Stimulated activated CD4-positive, alpha-beta T cell treated with anti-CD3 and anti-CD28 coated beads, Interleukin-2, amount 100 ng/mL, for 4 hours (primary cell): ENCODE measurements at places on chromosomes 3 and 15.

DNA sequence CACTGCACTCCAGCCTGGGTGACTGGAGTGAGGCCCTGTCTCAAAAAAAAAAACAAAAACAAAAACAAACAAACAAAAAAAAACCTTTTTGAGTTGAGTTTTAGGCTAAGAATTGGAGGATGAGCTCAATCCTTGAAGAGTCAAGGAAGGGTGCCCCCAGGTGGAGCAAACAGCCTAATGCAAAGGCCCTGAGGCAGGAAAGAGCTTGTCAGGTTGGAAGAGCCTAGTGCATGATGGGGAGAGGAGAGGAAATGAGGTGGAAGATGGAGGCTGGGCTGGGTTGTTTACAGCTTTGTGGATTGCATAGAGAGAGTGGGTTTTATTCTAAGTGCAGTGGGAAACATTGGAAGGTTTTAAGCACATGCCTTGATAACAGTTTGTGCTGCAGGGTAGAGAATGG lies 2.1 kb upstream of the SNX22 start:
- DNase-seq = no peak

DNA sequence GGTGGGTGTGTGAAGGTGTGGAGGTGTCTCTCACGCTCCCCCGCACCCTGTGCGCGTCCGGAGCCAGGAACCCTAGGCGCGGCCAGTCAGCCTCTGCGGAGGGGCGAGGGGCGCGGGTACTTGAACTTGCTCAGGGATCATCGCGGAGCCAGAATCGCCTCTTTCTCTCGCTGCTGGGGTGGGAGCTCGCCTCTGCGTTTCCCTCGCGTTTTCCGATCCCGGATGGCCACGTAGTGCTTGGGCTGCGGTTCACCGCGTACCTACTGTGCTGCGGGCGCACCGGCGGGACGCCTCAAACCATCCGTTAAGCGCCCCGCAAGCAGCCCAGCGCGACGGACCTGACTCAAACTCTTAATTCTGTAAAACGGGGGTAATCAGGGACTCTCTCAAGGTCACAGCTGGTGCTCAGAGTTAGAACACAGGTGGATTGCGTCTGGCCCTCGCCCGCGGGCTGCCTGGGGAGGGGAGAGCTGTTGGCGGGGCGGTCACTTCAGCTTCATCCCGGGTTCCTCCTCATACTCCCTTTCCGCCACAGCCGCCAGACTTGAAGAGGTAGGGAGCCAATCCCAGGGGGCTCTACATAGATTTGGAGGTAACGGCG lies 686 bp downstream of the MYRIP start:
- DNase-seq = no peak

DNA sequence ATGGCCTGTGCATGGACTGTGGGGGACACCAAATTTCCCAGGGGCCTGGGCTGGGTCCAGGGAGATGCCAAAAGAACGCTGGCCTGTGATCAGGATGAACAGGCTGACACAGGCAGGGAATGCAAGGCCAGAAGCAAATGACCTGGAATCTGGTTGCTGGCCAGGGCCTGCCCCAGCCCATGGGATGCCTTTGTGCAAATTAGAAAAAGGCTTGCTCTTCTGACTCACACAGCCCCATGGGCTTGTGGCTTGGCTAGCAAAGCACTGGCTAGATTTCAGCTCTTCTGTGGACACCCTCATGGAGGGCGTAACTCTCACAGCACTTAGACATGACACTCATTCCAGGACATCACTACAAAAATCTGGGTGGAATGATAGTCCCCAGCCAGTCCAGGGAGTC lies 356.0 kb downstream of the SHQ1 start:
- no peak for DNase-seq

DNA sequence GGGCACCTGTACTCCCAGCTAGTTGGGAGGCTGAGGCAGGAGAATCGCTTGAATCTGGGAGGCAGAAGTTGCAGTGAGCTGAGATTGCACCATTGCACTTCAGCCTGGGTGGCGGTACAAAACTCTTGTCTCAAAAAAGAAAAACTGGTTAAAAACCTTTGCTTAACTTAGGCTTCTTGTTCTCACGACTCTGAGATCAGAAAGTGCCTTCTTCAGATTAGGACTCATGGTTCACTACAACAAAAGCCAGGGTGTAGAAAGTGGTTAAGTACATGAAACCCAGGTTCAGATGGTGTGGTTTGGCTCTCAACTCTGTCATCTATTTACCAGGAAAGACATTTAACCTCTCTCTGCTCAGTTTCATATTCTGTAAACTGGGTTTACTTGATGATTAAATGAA lies 168.4 kb downstream of the TUSC7 start:
- no peak for DNase-seq

- DNase-seq = no peak
Observed at GRCh38 chr3:148697306-148698189, at the start of gene AGTR1. Gene AGTR1 (plus strand): TSS chr3:148697903. CDS start chr3:148741036, 43,133 bp downstream.

GRCh38 chr3:98782824-98783500 lies 19.8 kb downstream of the ST3GAL6 start:
- no peak for DNase-seq

DNA sequence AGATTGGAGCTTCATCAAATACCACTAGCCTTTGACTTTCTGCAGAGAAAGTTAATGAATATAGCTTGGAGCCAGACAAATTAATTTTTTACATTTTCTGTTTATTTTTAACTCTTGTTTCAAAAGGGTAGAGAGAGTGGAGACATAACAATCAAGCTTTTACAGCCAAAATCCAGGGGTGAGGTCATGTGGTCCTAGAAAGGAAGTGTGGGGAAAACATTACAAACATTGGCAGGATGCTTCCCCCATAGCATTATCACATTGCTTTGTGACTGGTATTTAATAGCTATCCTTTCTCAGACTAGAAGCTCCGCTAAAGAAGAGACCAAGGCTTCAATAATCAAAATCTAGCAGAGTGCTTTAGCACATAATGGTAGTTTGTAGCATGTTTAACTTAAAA lies 46.4 kb upstream of the PHLDB2 start:
- DNase-seq = no peak

DNA sequence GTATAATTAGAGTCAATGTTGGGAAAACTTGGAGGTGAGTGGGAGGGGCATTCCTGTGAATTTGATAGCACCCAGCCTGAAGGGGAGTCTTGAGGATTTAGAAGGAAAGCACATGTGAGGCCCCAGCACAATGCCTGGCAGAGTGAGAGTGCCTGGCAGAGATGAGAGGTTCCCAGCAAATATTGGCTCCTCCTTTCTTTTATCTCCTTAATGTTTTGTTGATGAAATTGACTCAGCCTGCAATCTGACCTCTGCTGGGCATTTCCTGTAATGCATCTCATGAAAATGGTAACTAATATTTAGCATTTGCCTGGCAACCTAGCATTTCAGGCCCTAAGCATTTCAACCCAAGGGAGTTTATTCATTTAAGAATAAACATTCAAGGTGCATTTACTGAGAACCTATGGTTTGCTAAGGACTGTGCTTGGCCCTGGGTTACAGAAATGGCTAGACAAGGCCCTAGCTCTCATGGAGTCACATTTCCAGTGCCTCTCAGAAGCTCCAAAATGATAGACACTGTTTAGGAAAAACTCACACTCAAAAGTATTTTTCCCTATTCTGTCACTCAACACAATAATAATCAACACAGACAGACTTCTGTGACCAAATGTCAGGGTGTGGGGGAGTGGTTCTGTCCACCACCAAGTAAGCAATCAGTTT lies 19.0 kb downstream of the PDHB start:
- peak; percentile 19 for DNase-seq

GRCh38 chr15:66603301-66604179 lies 37.7 kb upstream of the LCTL start:
- peak; percentile 39 for DNase-seq

GRCh38 chr3:175426805-175427204 lies 567.7 kb downstream of the NAALADL2 start:
- no peak for DNase-seq

DNA sequence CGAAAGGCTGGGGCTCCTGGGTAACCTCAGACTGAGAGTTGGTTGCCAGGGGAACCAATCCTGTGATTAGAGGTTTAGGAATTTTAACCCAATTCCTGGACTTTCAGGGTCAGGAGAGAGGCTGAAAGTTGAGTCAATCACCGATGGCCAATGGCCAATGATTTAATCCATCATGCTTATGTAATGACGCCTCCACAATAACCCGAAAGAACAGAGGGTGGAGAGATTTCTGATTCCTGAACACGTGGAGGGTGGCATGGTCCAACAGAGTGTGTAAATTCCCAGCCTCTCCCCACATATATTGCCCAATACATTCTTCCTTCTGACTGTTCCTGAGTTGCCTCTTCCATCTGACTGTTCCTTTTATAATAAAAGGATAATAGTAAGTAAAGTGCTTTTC lies 137.2 kb upstream of the CBLB start:
- no peak for DNase-seq

- no peak for DNase-seq
Observed at GRCh38 chr3:120393243-120393642, 44.1 kb upstream of the LRRC58 start.

DNA sequence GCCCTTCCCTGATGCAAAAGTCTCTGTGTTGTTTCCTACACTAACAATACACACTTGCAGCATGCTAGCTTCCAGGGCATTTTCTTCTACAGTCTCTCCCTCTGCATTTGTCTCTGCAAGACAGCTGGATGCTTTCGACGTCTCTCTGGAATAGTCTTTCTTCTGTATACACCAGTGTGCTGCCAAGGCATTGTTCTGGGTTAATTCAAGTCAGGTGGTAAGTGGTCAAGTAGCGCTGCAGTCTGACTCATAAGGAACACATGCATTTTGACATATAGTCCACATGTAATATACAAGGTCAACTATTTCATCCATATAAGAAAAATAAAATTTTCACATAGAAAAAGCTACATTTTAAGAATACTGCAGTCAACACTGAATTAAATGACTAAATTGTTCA lies 92.7 kb downstream of the MYLK start:
- no peak for DNase-seq

DNA sequence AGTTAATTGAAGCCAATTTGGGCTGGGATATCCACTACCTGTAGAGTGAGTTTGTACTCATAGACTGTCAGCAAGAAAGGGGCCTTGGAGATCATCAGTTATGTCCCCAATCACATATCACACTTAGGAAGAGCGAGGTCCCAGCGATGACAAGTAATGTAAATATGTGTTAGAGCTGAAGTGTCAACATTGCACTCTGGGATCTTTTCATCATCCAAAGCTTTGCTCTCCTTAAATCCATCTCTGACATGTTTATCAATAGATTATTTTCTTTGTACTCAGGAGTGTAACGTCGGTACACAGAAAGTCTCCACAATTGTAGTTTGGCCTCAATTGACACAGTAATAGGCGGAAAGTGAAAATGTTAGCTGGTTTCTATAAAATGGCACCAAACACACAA lies 113.7 kb upstream of the TPRG1 start:
- DNase-seq = no peak

DNA sequence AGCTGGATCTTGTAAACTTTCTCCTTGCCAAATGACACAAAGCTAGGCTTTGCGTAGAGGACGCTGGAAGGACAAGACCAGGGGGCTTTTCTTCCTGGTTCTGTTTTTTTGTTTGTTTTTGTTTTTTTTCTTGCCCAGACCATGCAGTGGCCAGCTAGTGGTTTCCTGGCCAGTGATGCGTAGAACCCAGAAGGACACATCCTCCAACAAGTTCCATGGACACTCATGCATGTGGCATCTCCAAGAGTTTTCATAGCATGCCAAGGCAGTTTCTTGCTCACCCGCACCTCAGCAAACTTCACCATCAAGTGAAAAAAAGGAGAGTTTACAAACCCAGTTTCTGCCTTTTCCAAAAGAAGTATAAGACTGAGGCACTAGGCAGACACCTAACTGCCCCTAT lies 46.1 kb upstream of the TMCO5A start:
- no peak for DNase-seq

GRCh38 chr3:137097852-137098251 lies 140.1 kb downstream of the IL20RB start:
- no peak for DNase-seq

DNA sequence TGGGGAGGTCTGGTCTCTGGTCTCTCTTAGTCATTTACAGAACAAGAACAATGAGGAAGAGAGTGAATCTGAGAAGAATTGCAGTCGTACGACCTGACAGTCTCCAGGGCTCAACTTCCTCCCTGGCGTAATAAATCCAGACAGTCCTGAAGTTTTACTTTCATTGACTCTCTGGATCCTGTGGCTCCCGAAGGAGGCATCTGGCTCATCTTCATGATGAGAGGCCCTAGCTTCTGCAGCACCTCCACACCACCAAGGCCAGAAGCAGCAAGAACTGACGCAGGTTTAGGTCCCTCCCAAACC lies 11.8 kb upstream of the CYFIP1 start:
- no peak for DNase-seq

GRCh38 chr3:51382076-51382745 lies 2.9 kb upstream of the MANF start:
- no peak for DNase-seq

- DNase-seq = no peak
Observed at GRCh38 chr3:126816986-126817777, 113.1 kb downstream of the CHCHD6 start.

GRCh38 chr3:134802428-134803050 lies 7.5 kb downstream of the EPHB1 start:
- no peak for DNase-seq

GRCh38 chr3:182063742-182064141 lies 352.0 kb downstream of the SOX2 start:
- DNase-seq = no peak

DNA sequence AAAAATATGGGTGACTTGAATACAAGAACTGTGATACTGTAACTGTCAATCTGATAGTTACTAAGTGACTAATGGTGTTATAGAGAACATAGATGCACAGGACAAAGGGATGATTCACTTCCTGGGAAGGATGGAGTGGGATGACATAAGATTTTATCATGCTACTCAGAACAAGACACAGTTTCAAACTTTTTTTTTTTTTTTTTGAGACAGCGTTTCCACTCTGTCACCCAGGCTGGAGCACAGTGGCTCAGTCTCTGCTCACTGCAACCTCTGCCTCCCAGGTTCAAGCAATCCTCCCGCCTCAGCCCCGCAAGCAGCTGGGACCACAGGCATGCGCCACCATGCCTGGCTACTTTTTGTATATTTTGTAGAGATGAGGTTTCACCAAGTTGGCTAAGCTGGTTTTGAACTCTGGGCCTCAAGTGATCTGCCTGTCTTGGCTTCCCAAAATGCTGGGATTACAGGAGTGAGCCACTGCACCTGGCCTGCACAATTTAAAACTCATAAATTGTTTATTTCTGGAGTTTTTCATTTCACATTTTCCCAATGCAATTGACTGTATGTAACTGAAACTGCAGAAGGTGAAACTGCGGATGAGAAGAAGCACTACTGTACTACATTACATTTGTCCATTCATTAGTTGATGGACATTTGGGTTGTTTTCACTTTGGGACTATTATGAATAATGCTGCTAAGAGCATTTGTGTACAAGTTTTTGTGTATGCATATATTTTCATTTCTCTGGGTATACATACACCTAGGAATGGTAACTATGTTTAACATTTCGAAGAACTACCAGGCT lies 40.6 kb downstream of the ADIPOQ start:
- peak; percentile 37 for DNase-seq
